ENCODE measurements at places on chromosomes 2 and 18.
A peak's percentile ranks its signal among the peaks of the same experiment; 100 is the strongest.

- no peak for DNase-seq
Observed at GRCh38 chr2:235544689-235544969, 50.8 kb downstream of the AGAP1 start.

- no peak for DNase-seq
Observed at GRCh38 chr2:70043252-70043875, 43.9 kb upstream of the PCBP1 start.

GRCh38 chr18:34742891-34743341 is 32.8 kb downstream of the DTNA start:
- no peak for DNase-seq

DNA sequence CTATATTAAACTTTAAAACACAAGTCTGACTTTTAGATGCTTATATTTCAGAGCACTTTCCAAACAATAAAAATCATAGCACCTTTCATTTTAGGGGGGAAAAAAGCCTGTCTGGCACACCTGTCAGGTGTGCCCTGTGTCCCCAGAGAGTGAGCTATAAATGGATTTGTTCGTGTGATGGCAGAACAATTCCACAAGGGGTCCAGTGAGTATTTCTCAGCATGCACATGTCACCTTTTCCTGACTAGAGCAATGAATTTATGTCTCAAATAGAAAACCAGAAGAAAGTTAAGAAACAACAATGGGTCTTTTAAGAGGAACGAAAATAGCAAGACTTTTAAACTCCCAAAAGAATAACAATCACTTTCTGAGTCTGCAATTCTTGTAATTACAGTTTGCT is 55.9 kb downstream of the ACVR1C start:
- DNase-seq: no peak

GRCh38 chr2:5594249-5594695 is 97.9 kb upstream of the SOX11 start:
- DNase-seq: no peak

DNA sequence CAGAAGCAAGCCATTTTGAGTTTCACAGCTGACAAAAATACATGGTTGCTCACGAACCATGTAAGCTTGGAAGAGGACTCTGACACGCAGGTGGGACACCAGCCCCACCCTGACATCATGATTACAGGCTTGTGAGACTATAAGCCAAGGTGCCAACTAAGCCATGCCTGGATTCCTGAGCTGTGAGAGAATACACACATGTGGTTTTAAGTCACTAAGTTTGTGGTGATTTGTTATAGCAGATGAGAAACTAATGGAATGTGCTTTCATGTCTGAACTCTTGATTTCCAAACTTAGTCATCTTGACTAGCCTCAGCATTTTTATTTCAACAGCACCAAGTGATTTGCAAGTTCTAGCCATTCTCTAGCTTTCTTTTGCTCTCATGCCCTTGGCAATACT is 676.1 kb upstream of the CELF4 start:
- DNase-seq: no peak

DNA sequence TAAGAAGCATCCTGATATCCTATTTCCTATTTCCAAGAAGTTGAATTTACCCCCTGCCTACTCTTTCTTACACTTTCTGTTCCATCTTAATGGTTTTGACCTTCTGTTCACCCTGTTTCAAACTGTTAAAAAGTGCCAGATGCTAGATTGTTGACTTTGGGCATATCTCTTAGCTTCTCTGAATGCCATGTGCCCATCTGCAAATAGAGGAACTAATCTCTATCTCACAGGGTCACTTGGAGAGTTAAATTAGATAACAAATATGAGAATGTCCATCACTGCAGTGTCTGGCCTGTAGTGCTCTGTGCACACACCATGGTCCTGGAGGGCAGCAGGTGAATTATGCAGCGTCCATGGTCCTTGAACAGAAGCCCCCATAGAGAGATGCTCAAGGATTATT is 83.8 kb downstream of the LRATD1 start:
- DNase-seq: no peak

DNA sequence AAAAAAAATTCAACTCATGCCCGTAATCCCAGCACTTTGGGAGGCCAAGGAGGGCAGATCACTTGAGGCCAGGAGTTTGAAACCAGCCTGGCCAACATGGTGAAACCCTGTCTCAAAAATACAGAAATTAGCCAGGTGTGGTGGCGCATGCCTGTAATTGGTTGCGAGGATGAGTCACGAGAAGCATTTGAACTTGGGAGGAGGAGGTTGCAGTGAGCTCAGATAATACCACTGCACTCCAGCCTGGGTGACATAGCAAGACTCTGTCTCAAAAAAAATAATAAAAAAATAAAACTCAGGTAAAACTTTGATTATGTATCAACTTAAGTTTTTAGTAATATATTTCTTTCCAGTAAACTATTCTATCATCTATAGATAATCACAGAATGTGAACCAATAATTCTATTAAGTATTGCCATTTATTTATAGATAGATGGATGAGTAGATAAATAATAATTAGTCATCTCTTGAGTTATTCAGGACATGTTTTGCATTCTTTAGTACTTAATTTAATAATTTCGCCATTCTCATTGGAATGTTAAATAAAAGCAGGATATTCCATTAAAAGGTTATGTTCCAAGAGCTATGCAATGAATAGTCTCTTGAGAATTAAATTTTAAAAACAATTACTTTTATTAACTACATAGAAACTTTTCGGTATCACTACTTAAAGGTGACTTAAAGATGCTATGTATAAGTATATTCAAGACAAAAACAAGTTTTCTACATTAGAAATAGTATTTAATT is 48.7 kb downstream of the WDPCP start:
- no peak for DNase-seq

- DNase-seq: peak; percentile 4
Observed at GRCh38 chr2:130728007-130728454, 839 bp upstream of the GPR148 start.

- peak; percentile 6 for DNase-seq
Observed at GRCh38 chr2:44778221-44778654, 163.3 kb upstream of the SIX3 start.

DNA sequence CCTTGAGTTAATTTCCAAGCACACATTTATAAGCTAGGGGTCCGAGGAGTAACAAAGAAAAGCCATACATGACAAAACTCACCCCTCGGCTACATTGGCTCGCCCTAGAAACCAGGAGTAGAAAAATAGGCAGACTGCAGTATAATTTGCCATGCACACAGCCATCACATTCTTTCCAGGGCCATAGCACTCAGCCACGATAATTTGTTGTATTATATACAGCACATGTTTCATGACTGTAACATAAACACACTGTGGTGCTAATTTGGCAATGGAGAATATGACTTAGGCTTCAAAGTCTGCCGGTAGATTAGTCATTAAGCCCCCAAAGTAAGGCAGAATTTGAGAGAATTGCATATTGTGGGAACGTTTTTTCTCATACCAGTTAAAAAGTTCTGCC is 254.9 kb downstream of the ZNF521 start:
- DNase-seq: no peak
